Adrenal gland (tissue), 19 donors: ENCODE measurements at places on chromosomes 3 and 15. TPM values are rescaled to one million over a fixed set of nuclear protein-coding genes. Genes with fewer than 3 reads are reported as not detected.

DNA sequence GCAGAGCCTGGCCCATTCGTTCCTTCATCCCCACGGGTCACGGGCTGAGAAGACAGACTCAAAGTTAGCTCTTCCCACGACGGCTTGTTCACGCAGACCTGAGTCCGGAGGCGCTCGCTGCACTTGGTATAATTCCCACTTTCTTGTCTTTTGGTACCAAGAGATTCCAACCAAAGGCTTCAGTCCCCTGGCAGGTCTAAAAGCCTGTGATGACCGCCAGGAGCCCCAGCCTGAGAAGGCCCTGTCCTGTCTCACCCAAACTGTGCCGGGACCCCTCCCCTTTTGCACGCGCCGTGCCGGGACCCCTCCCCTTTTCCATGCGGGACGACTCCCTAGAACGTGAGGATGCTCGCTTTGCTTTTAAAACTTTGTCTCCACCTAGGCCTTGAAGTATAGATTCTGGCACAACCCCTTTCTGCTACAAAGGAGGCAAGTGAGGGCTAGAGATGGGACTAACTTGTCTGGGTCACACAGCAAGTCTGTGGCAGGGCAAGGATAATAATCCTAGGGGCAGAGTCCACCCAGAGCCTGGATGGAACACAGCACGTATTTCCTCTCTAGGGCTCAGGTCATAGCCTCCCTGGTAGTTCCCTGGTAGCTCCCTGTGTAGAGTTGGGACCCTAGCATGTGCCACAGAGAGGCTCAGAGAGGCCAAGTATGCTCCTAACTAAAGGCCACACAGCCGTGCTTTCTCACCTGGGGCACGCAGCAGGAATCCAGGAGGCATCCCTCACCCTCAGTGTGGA is 211.3 kb downstream of the XXYLT1 start:
- no peaks in the 10 kb centered on the region for H3K36me3 ChIP-seq
- H3K27ac ChIP-seq: no peak overlapping the region
- H3K4me1 ChIP-seq: no peaks in the 10 kb centered on the region

DNA sequence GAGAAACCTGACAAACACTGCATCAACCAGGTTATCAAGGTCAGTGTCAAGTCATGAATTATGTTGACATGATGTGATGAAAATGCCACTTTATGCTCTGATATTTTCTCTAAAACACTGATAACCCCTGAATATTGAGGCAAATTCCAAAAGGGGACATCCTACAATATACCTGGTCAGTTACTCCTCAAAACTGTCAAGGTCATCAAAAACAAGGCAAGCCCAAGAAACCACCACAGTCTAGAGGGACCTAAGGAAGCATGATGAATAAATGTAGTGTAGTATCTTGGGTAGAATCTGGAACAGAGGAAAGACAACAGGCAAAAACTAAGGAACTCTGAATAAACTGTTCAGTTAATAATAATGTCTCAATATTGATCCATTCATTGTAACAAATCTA is 275.3 kb upstream of the THRB start:
- H3K27me3 ChIP-seq: no peaks in the 10 kb centered on the region
- H3K4me3 ChIP-seq: no peak overlapping the region
- no peak for DNase-seq
- no peak overlapping the region for H3K27ac ChIP-seq
- no peaks in the 10 kb centered on the region for H3K4me1 ChIP-seq
- H3K36me3 ChIP-seq: no peaks in the 10 kb centered on the region

- no peaks in the 10 kb centered on the region for H3K4me1 ChIP-seq
- no peaks in the 10 kb centered on the region for H3K36me3 ChIP-seq
- H3K27me3 ChIP-seq: no peaks in the 10 kb centered on the region
Measured at GRCh38 chr3:79598594-79598993, 169.2 kb downstream of the ROBO1 start.

DNA sequence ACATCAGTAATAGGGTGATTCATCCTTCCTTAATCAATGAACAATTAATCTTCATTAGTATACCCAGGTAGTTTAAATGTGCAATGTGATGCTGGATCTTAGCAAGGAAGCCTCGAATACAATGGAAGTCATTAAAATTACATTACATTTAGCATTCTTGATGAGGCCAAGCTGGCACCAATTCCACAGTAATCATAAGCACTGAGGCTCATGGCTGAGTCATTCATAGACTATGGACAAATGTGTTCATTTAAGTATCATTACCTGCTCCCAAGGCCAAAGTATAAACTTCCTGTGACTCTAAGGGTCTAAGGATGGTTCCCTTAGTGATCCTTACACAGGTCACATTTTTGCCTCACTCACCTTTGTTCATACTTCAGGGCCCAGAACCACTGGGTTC is 266.4 kb upstream of the CDIN1 start:
- no peaks in the 10 kb centered on the region for H3K36me3 ChIP-seq
- H3K27me3 ChIP-seq: no peaks in the 10 kb centered on the region
- no peak for DNase-seq
- H3K4me3 ChIP-seq: no peak overlapping the region
- no peaks in the 10 kb centered on the region for H3K4me1 ChIP-seq

Gene LIPC
- 1.0 TPM for total RNA-seq

Gene NISCH
- total RNA-seq: 83.7 TPM
